Substantia nigra (tissue), 51 donors: ENCODE measurements at places on chromosomes 13 and 19.
A peak's percentile ranks its signal among the peaks of the same experiment; 100 is the strongest.

- no peak for DNase-seq
Measured at GRCh38 chr13:113630804-113631203, 27.2 kb downstream of the ATP4B start.

DNA sequence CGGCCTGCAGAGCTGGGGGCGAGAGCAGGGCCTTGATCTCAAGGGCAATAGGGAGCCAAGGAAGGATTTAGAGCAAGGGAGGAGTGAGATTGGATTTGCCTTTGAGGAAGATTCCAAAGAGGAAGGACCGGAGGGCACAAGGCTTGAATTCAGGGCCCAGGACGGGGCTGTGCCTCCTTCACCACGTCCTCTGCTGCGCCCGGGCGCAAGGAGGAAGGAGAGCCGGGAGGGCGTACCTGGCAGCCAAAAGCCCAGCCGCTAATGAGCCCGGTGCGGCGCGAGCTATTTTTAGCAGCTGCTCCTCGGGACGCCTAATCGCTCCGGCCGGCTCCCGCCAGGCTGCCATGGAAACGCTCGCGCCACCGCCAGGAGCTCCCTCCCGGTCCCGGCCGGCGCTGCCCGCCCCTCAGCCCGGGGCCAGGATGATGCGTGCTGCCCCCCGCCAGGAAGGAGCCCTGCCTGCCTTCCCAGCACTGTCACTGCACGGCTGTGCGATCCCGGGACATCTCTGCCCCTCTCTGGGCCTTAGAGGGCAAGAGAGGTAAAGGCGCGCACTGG lies 31.3 kb downstream of the TINCR start:
- DNase-seq: peak; percentile 11

- no peak for DNase-seq
Measured at GRCh38 chr13:74026753-74027152, 107.5 kb downstream of the KLF12 start.

- no peak for DNase-seq
Measured at GRCh38 chr19:53881482-53882390, at the start of gene PRKCG. TSS of gene PRKCG (plus strand) at chr19:53882197. CDS start at chr19:53882495, 298 bp downstream.

- no peak for DNase-seq
Measured at GRCh38 chr19:34351382-34351826, 13.6 kb upstream of the GPI start.

GRCh38 chr19:10828981-10829821 lies 6.8 kb downstream of the TMED1 start:
- DNase-seq: no peak

- no peak for DNase-seq
Measured at GRCh38 chr19:36483653-36484052, 5.7 kb downstream of the ZNF566 start.

DNA sequence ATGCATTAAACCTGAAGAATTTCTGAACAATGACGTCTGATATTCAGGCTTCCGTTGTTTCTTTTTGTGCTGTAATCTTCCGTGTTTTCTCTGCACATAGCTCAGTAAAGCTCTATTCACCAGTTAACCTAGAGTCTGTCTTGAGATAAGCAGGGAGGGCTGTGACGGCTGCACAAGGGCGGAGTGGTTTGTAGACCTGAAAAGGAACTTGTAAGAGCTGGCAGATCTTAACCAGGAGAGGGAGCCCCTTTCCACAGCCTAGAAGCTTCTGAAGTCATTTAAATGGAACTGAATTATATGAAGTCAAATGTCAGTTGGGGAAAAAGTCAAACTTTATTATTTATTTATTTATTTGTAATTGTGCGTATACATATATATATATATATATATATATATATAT lies 27.5 kb downstream of the DPRX start:
- peak; percentile 11 for DNase-seq

DNA sequence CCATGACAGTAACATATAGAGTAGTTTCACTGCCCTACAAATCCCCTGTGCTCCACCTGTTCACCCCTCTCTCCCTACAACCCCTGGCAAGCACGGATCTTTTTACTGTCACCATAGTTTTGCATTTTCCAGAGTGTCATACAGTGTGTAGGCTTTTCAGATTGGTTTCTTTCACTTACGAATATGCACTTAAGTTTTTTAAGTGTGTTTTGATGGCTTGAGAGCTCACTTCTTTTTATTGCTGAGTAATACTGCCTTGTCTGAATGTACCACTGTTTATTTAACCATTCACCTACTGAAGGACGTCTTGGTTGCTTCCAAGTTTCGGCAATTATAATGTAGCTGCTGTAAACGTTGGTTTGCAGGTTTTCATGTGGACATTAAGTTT lies 175.1 kb downstream of the ITGBL1 start:
- no peak for DNase-seq
